ENCODE measurements at places on chromosomes 12 and 14. TPM values are rescaled to one million over a fixed set of nuclear protein-coding genes. Genes with fewer than 3 reads are reported as not detected.

Gene KRT4
- total RNA-seq: 0.33 TPM

Gene GPR84
- total RNA-seq: 0.44 TPM

Gene ADSS1
- 6.9 TPM for total RNA-seq

Gene SDSL
- 4.6 TPM for total RNA-seq

Gene DLK1
- 1.2 TPM for total RNA-seq

Gene PIK3C2G
- total RNA-seq: 0.16 TPM

Gene NEMF
- 125 TPM for total RNA-seq

Gene BEST3
- 0.66 TPM for total RNA-seq

Gene GUCY2C
- not detected for total RNA-seq

Gene TOX4
- 52.1 TPM for total RNA-seq

Gene PIGH
- total RNA-seq: 37.6 TPM

Gene DCN
- total RNA-seq: 1,702 TPM

Gene PDZRN4
- total RNA-seq: 53.4 TPM

Gene IL26
- not detected for total RNA-seq

Gene IFNG-AS1
- not detected for total RNA-seq

Gene POU6F1
- total RNA-seq: 15.2 TPM

Gene TGM1
- total RNA-seq: 1.6 TPM

Gene LRTM2
- total RNA-seq: not detected

Gene FIGNL2
- 0.29 TPM for total RNA-seq

Gene C1QL4
- total RNA-seq: 0.44 TPM

Gene OR4K17
- total RNA-seq: not detected

Gene CCDC38
- total RNA-seq: not detected

Gene RASAL1
- total RNA-seq: 6.7 TPM

Gene GPD1
- 235 TPM for total RNA-seq

Gene ASIC1
- 0.80 TPM for total RNA-seq

Gene GLT1D1
- total RNA-seq: 0.33 TPM

Gene TAS2R13
- total RNA-seq: 5.9 TPM

Gene GRIP1
- total RNA-seq: 6.3 TPM

Data from breast epithelium (tissue), 4 donors.